SK-N-SH (cell line): ENCODE measurements at places on chromosomes 11 and 22. TPM values are rescaled to one million over a fixed set of nuclear protein-coding genes. Genes with fewer than 3 reads are reported as not detected.
A peak's percentile ranks its signal among the peaks of the same experiment; 100 is the strongest.

- peak; percentile 59 for DNase-seq
Measured at GRCh38 chr22:43222262-43222661, 35.3 kb upstream of the TTLL12 start.

GRCh38 chr11:10263929-10264328 is 30.1 kb downstream of the SBF2 start:
- no peak for DNase-seq

GRCh38 chr11:134124660-134125451 is 56.0 kb downstream of the JAM3 start:
- DNase-seq = peak; percentile 86

GRCh38 chr11:82505379-82505778 is 228.3 kb downstream of the FAM181B start:
- DNase-seq = no peak

DNA sequence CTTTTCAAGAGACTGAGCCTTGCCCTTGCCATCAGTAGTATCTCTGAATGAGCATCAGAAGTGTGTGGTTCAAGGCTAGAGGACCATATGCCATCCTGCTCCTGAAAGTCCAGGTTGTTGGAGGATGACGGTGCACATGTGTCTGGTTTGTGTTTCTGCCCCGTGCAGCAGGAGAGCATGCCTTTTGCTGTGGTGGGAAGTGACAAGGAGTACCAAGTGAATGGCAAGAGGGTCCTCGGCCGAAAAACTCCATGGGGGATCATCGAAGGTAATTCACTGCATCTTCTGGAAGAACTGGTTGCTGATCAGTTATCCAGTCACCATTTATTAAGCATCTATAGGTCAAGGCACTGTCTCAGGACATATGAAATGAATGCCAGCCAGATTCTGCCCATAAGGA is 6.1 kb upstream of the WBP2NL start:
- DNase-seq = no peak

The OR5D18 gene
- polyA plus RNA-seq = not detected in 2 replicates
